ENCODE measurements at places on chromosomes 11 and 22.

DNA sequence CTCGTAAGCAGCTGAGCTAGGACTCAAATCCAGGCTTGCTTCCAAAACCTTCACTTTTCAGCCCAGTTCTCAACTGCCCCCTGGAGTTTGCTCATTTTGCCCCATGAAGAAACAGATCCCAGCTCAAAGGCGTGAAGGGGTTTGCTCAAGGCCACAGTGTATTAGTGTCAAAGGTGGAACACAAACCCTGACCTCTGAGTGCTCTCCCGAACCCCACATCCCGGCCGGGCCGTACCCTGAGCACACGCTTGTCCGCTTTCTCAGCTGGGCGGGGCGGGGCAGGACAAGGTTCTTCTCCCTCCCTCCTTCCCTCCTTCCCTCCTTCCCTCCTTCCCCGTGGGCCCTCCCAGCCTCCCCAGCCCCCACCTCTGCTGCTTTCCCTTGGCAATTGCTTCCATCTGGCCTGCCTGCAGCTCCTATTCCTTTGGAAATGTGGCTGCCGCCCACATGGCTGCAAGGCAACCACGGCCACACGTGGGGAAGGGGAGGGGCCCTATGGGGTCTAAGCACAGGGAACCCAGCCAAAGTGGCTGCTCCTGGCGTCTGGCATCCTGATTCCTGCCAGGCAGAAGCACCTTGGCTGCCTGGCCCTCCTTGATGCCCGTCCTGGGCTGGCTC lies 4.1 kb downstream of the ST3GAL4 start:
- DNase-seq: no peak

GRCh38 chr11:60844870-60845221 lies 2.9 kb downstream of the CCDC86 start:
- no peak for DNase-seq

GRCh38 chr11:2587976-2588748 lies 111.6 kb downstream of the KCNQ1OT1 start:
- no peak for DNase-seq

GRCh38 chr11:27201454-27202302 lies 161.1 kb downstream of the BBOX1 start:
- DNase-seq: no peak

DNA sequence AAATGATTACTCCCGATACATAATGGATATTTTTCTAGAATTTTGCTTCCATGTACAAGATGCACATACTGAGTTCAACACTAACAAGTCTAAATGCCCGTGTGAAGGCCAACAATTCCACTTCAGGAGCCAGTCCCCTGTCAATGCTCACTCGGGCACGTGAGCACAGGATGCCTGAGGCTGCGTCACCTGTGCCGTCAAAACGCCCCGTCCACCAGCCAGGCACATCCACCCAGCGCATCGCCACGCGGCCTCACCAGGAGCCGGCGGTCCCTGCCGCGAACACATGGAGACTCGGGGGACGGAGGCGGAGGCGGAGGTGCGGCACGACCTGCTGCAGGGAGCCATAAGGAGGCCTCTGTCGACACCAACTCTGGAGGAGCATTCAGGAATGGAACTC lies 9.8 kb downstream of the TOLLIP start:
- DNase-seq: no peak

- no peak for DNase-seq
Measured at GRCh38 chr22:28198692-28199091, 279.6 kb upstream of the PITPNB start.

GRCh38 chr11:93216511-93217101 lies 18.8 kb upstream of the SLC36A4 start:
- DNase-seq: no peak

GRCh38 chr22:24952837-24953383 lies 394 bp downstream of the KIAA1671 start:
- no peak for DNase-seq

DNA sequence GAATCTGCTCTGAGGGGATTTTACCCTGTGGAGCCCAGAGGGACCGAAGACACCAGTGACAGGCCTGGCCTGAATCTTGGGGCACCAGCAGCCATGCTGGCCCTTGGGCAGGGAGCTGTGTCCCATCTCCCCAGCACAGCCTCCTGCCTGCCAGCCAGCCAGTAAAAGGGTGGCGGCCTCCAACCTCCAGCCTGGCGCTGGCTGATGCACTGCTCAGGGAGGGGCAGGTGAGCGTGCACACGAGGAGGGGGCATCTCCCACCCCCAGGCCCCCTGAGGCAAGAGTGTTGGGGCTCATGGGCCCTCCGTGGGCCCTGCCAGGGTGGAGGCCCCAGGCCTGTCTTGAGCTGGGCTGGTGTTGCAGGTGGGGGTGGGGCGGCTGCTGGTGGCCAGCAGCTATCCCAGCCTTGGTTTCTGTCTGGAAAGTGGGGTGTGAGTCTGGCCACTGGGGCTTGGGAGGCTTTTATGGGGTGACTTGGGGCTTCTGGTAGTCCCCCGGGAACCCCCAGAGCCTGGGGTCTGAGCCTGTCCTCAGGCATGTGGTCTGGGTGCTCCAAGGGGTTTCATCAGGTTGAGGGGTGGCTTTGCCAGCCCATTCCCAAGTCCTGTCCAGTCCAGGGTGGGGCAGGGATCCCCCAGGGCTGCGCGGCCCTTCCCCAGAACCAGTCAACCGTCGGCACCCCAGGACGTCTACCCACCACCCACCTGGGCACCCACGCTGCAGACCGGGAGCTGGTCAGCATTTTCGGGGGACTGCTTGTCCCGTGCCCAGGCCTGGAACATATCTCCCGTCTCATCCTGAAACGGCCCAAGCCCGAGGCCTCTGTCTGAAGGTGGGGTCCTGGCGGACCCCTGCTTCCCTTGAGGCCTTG lies 17.8 kb downstream of the TSPAN4 start:
- DNase-seq: no peak

DNA sequence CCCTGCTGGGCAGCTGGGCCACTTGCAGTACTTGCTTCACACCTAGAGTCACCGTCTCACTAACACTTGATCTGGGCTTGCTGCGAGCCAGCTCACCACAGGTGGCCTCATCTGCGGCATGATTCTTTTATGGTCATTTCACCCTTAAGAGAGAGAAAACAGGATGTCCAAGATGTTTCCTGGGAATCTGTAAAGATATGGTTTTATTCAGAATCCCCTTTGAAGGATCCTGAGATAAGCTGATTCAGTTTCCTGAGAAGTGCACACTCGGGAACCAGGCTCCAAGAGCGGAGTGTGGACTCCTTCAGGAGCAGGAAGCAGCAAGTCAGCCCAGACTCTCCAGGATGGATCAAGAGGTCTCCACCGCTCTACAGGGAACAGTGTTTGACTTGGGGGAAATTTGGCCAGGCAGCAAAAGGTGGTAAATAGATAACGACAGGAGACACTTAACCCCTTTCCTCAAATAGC lies 21.8 kb upstream of the TP53AIP1 start:
- no peak for DNase-seq

- DNase-seq: no peak
Measured at GRCh38 chr11:113947994-113948393, 26.9 kb upstream of the HTR3A start.

GRCh38 chr22:48699511-48699910 lies 1128.2 kb downstream of the BRD1 start:
- DNase-seq: no peak

- DNase-seq: peak; percentile 34
Measured at GRCh38 chr11:78202733-78203167, 14.0 kb downstream of the USP35 start.

DNA sequence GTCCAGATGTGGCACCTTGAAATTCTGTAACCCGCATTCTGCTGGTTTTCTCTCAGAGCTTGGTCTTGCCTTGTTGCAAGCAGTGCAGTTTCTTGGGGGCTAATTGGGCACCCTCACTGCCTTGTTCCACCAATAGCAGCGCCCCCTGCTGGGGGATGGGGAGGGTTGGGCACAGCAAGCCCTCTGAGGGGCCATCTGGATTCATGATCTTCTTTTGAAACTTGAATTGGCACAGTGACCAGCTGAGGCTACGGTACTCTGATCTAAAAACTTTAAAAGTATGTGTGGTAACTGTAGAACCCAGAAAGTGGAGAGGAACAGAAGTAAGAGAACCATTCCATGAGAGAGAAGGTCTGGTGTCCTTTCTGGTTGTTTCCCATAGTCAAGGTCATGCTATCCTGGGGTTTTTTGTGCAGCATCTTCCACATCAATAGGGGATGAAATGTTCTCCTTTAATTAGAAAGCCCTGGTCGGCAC lies 64.2 kb downstream of the MED15 start:
- no peak for DNase-seq

DNA sequence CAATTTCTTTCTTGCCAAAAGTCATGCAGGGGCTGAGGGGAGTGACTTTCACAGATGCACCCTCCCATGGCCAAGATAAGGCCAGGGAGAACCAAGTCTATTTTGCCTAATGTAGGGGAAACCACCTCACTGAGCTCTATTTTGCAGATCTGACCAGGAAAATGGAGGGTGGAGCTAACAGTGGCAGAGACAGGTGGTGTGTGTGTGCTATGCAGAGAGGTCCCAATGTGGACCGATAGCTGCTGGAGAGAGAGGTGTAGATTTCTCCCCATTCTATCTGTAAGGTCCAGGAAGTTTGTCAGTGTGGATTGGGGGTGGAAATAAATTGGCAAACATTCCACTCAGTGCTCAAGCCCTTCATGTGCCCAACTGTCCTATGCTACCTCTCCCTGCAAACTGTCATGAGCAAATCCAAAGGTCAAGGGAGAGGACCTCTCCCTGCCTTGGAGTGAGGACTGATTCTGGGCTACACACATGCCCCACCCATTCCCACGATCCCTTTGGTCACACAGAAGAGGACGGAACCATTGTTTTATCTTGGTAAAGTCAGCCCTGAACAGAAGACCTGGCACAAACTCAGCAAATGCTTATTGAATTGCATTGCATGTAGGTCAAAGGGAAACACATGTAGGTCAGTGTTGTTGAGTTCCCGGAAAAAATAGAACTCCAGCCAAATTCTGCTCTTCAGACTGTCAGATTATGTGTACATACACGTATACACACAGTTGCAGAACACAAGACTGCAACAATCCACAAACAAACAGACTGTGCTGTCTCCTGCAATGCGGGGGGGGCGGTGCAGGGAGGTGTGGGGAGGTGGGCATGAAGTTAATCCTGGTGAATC lies 65.9 kb downstream of the C11orf58 start:
- DNase-seq: no peak

- no peak for DNase-seq
Measured at GRCh38 chr22:43173976-43174720, 12.8 kb downstream of the TTLL12 start.

- no peak for DNase-seq
Measured at GRCh38 chr11:110053848-110054414, 39.3 kb upstream of the ZC3H12C start.

- DNase-seq: no peak
Measured at GRCh38 chr22:45551310-45552016, 48.8 kb downstream of the FBLN1 start.

GRCh38 chr11:75476739-75477613 lies 44.0 kb upstream of the KLHL35 start:
- no peak for DNase-seq

- DNase-seq: no peak
Measured at GRCh38 chr11:2582351-2582945, 117.3 kb downstream of the KCNQ1OT1 start.

DNA sequence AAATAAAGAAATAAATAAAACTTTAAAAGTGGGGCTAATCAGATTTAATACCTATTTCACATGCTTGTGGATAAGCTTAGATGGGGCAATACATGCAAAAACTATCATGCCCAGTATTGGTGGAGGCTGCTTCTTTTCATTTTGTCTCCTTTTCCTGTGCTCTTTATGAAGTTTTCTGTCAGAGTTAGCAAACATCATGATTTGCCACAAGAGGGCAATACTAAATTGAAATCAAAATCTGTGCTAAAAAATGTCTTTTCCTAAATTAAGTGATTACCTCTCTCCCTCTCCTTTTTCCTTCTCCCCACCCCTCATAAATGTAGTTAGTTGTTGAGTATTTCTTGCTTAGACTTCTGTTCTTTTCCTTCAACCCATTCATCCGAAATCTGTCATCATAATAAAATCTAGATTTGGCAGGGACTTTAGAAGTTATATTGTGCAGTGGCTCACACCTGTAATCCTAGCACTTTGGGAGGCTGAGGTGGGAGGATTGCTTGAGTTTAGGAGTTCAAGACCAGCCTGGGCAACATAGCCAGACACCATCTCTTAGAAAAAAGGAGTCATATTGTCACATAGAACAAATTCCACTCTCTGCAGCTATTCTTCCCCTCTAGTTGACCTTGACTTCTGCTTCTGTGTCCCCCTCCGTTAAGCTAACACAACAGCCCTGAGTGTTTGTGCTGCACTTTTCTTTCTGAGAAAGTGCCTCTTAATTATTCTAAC lies 4.7 kb upstream of the ARHGAP42 start:
- no peak for DNase-seq

DNA sequence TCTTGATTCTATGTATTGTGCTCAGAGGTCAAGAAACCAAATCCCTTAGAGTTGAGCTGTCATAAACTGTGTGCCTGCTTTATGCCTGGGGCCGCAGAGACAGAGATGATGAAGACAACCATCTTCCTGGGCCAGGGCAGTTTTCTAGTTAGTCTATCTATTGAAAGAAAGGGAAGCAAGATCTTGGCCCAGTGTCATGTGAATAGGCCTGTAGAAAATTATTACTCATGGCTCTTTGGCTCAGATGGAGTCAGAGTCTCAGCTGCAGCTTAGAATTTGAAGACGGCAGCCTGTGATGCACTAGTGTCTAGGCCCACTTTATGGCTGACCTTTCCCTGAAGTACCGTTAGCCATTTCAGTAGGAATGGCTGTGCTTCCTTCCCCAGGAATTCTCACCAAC lies 112.0 kb downstream of the DBX1 start:
- DNase-seq: no peak

GRCh38 chr11:78312712-78313111 lies 104.9 kb downstream of the GAB2 start:
- no peak for DNase-seq

GRCh38 chr11:67732045-67732787 lies 57.8 kb upstream of the ALDH3B2 start:
- peak; percentile 37 for DNase-seq

DNA sequence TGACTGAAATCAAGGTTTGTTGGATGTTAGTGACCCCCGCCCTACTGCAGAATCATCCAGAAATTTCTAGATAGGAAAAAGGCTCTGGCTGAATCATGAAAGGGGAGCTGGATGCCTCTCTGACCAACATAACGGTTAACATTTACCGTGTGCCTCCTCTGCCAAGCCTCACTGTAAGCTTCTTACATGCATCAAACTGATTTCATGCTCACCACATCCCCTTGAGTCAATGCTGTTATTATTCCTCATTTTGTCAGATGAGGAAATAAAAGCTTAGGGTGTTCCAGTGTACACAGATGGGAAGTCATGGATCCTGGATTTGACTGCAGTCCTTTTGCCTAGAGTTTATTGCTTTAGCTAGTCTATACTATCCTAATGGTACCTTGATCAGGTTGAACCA lies 5.9 kb upstream of the HMOX1 start:
- DNase-seq: no peak

- no peak for DNase-seq
Measured at GRCh38 chr11:130522284-130522961, 74.0 kb downstream of the ADAMTS15 start.

DNA sequence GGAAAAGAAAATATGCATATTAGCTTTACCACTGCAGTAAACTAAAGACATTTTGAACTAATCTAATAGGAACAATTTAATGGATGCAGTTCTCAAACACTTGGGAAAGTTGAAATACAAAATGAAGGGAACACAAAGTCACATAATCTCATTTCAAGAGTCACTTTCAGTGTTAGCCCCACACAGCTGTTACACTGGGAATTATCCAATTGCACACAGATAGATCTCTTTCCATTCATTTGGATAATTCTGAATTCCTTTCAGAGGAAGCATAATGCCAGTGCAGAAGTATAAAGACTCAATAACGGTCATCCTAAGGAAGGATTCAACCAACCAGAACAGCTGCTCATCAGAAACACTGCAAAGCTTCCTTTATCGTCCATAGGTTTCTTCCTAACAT lies 173.3 kb downstream of the GRIA4 start:
- DNase-seq: no peak

GRCh38 chr11:100759106-100759505 lies 72.0 kb downstream of the ARHGAP42 start:
- no peak for DNase-seq

All from stimulated activated CD4-positive, alpha-beta T cell treated with anti-CD3 and anti-CD28 coated beads, TNF-alpha, amount 100 ng/mL, for 1 hour (primary cell).